Gastroesophageal sphincter (tissue), 4 donors: ENCODE measurements at places on chromosomes 1 and 21.

DNA sequence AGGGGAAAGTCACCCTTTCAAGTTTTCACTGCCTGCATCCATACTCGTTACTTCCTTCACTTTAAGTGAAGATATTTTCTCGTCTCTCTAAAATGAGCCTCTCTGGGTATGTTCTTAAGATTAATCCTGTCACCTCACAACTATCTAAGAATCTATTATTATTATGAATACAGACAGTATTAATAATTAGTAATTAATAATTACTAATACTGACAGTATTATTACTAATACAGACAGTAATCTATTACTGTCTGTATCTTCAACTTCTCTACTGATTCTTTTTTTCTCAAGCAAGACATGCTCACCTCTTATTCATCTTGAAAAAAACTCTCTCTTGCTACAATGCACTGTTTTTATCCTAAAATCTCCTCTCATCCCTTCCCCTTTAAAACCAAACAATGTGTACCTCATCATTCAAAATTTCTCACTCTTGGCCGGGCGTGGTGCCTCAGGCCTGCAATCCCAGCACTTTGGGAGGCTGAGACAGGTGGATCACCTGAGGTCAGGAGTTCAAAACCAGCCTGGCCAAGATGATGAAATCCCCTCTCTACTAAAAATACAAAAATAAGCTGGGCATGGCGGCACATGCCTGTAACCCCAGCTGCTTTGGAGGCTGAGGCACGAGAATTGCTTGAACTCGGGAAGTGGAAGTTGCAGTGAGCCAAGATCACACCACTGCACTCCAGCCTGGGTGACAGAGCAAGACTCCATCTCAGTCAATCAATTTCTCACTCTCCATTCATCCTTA, 7.8 kb downstream of the NRDC start:
- no peak for ATAC-seq

DNA sequence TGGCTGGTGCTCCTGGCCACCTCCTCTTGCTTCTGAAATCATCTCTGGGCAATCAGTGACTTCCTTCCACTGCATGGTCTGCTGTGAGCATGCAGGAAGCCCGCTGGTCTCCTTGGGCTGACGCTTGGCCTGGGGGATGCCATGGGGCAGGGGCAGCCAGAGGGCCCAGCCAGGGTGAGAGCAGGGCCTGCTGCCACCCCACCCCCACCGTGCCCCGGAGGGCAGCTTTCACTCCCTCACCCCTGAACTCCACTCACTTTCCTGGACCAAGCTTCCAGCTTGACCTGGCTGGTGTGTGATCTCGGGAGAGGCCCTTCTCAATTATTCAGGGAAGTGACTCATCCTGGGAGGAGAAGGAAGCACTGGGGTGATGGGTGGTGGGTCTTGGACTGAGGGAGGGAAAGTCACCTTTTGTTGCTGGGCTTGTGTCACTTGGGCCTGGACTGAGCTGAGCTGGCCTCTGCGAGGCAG, 270.2 kb upstream of the CSF3R start:
- no peak for ATAC-seq

DNA sequence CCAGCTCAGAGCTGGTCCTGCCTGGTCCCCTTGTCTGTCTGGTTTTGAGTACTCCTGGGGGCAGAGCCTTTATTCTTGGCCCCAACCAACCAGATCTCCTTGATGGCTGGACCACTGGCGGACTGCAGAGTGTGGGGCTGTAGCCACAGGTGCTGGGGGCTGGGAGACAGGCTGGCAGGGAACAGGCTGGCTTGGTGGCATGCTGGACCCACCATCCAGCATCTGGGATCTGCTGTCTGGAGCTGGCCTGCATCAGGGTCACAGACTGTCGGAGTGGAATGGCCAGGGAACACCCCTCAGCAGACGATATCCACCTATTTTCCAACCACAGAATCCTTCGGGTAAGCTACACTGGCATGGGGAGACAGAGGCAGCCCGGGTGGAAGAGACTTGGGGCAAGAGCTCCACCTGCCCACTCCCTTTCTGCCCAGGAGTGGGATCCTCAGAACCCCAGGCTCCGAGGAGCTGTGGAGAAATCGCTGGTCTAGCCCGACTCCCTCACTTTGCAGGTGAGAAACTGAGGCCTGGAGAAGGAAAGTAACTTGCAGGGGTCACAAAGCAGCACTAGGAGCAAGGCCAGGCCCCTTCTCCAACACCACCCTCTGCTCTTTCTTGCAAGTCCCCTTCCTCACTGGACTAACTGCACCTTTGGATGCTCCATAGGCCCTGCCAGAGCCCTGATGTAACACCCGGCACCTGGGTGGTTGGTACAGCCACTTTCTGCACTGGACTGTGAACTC, 40.6 kb downstream of the TNNT2 start:
- no peak for ATAC-seq

DNA sequence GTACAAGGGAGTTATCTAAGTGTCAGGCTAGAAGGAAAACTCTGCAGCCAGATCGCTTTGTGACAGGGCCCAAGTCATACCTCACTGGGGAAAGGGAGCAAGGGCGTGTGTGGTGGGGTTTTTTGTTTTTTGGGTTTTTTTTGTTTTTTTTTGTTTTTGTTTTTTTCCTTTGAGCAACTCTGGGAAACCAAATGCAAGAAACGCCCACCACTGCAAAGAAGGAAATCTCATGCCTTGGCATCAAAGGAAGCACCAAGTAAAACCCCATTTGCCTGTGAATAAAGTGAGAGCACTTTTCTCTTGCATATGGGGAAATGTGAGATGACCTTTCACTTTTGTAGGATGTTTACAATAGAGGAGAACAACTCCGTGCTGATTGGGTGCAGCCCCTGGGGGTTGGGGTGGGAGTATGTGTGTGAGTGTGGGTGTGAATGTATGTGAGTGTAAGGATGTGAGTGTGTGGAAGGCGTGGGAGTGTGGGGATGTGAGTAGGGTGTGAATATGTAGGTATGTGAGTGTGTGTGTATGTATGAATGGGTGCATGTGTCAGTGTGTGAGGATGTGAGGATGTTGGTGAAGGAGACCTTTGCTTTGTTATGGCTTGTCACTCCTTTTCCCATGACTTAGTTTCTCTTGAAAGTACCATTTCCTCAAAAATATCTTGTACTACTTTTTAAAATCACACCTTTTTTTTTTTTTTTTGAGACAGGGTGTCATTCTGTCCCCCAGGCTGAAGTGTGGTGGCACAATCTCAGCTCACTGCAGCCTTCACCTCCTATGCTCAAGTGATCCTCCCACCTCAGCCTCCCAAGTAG, 34.6 kb downstream of the IL12RB2 start:
- no peak for ATAC-seq
